ENCODE measurements at places on chromosomes 16 and 17.

- DNase-seq = no peak
Observed at GRCh38 chr16:67244387-67245185, 2.7 kb downstream of the FHOD1 start.

GRCh38 chr17:9037736-9038135, 16.4 kb downstream of the NTN1 start:
- no peak for DNase-seq

GRCh38 chr17:17884391-17885357, 47.9 kb upstream of the SREBF1 start:
- no peak for DNase-seq

DNA sequence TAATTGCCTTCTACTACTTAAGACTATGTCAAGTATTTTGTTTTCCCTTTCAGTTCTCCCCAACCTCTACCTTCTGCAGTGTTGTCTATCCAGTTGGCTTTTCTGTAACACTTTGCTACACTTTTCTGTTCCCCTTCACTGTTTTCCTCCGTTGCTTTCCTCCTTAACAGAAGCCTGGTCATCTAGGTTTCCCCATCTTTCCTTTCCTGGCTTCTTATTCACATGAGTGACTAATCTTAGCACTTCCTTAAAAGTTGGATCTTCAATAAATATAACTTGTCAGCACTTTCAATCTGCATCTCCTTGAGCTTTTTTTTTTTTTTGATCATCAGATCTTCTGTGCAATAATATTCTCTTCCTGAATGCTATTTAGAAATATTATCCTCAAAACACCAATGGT, 2.8 kb upstream of the SLFN11 start:
- DNase-seq = no peak

GRCh38 chr16:24493821-24494220, 45.5 kb upstream of the RBBP6 start:
- no peak for DNase-seq

GRCh38 chr17:33241390-33241789, 51.7 kb downstream of the ASIC2 start:
- no peak for DNase-seq

GRCh38 chr17:45668316-45668715, 115.8 kb upstream of the CRHR1 start:
- no peak for DNase-seq

- DNase-seq = no peak
Observed at GRCh38 chr17:79939755-79940458, 95.8 kb downstream of the TBC1D16 start.

- DNase-seq = no peak
Observed at GRCh38 chr16:11135464-11135973, 120.5 kb downstream of the SOCS1 start.

- DNase-seq = no peak
Observed at GRCh38 chr17:83037874-83038165, 41.6 kb upstream of the METRNL start.

DNA sequence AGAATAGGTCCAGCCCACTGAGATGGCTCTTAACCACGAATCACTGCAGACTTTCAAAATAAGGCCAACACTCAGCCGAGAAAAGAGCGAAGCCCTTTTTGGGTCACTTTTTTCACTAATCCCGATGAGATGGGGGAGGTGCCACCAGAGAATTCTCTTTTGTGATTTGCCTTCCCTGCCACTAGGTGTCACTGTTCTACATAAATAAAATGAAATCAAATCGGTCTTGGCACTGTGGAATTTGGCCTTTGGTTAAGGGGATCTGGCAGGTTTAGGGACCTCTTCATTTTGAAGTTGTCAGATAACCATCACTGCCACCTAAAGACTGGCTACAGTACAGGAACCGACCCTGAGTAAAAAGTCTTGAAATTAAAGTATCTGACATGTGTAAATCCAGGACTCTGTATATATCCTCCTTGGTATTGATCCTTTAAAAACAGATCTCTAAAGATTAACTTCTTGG, 147.0 kb downstream of the HS3ST4 start:
- DNase-seq = peak; percentile 56

DNA sequence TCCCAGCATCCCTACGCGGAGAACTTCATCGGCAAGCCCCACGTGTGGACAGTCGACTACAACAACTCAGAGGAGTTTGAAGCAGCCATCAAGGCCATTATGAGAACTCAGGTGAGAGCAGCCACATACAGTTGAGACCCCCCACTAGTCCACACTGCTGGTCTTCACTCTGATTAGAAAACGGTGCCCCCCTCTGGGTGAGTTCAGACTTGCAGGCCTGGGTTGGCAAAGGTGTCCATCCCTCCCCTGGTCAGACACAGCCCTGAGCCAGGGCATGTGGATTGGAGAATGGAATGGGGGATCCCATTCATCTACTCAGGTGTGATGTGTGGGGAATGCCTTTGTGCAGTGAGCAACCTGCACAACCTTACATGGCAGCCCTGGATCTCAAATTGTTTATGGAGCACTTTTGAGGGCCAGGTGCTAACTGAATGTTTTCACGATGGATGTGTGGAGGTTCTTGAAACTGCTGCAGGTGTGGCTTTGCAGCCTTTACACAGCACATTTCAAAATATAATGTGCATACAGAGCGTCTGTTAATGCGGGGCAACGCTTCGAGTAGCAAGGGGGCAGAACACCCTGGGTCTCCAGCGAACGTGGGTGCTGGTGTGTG, 72.6 kb downstream of the MGAT5B start:
- DNase-seq = no peak

DNA sequence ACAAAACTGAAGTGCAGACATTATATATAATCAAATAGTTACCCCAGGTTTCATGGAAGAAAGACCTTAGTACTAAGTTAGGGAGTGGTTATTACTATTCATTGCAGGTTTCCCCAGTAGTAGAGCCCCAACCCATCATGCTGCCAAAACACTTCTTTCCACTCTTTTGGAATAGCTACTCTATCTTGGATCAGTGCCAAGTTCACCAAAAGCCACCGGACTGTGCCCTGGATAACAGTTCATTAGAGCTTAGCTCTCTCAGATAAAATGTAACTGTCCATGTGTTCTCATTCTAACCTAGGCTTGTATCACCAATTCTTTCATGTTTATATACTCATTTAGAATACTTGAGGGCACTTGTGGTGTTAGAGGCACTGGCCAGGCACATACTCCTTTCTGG, 540.1 kb upstream of the C16orf82 start:
- DNase-seq = no peak

GRCh38 chr17:2101448-2102257, 46.8 kb downstream of the HIC1 start:
- DNase-seq = peak; percentile 50

- peak; percentile 60 for DNase-seq
Observed at GRCh38 chr16:54175169-54175551, 111.4 kb downstream of the IRX3 start.

GRCh38 chr17:55005520-55005919, 37.0 kb downstream of the STXBP4 start:
- DNase-seq = no peak

GRCh38 chr16:9103546-9103945, 12.1 kb downstream of the HAPSTR1 start:
- no peak for DNase-seq

- no peak for DNase-seq
Observed at GRCh38 chr16:85919271-85920267, 20.6 kb downstream of the IRF8 start.

- DNase-seq = no peak
Observed at GRCh38 chr17:58734811-58735210, 20.8 kb upstream of the PPM1E start.

- no peak for DNase-seq
Observed at GRCh38 chr17:32174889-32175288, 32.6 kb downstream of the RHOT1 start.

- peak; percentile 48 for DNase-seq
Observed at GRCh38 chr16:30902029-30902972, 5.9 kb downstream of the CTF1 start.

GRCh38 chr17:72640415-72641165, 451.9 kb downstream of the SLC39A11 start:
- no peak for DNase-seq

- DNase-seq = no peak
Observed at GRCh38 chr17:11094331-11094730, 146.7 kb upstream of the SHISA6 start.

DNA sequence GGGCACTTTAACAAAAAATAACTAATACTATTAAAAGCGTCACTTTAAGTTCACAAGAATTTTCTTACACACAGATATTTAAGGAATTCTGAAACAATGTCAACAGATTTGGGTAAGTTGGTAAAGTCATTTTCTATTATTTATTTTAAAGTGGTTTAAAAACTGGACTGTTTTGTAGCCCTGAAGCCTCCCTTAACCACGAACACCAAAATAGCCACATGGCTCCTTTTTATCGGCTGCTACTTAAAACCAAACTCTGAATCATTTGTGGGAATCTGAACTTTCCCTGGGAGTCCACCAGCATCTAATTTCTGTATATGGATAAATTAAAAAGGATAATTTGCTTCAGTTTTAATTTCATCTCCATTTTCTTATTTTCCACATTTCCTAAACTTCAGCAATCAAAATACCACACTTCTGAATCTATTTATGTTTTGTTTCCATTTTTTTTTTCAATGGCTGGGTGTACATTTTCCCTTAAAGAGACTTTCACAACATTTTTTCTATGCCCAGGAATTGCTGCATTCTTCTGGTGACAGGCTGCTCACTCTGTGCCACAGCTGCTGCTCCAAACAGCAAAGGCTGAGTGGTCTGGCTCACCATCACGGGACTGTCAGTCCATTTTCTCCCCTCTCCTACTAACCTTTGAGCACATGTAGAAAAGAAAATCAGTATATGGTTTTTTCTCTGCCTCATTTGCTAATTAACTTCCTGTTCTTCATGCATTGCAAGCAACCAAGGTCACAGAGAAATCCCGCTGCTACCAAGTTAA, 255.5 kb upstream of the KCNJ16 start:
- no peak for DNase-seq

DNA sequence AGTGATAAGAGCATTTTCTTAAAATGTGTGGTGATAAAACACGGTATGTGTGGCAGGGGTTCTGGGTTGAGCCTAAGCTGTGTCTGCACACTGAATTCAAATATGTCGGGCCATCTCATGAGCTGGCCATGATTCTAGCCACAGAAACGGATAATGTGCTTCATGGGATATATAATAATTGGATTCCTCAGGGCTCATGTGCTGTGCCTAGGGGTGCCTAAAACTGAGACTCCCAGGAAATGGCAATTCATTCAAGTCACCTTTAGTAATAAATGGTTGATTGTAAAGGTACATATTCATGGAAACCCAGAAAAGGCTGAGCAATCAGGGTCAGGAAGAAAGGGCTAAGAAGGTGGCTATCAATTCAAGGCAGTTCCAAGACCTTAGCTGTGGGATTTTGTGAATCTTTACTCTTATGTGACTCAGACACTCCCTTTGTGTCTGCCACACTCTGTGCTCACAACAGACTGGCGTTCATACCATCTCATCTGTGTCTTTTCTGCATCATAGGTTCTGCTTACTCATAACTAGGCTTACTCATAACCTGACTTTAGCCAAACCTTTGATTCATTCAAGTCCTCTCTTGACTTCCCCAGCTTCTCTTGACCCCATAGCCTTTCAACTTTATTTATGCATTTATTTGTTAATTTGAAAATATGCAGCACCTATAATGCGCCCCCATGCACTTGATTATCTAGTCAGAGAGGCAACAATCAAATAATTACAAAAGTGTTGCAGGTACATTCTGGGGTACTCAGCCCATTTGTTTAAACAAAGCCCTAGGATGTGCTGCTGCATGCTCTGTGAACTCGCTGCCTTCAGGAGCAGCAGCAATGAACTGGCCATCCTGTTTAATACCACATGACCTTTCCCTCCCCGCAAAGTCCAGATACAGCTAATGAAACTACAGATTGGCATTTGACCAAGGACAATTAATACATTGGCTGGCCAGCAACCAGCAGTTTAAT, 28.4 kb upstream of the MED13 start:
- DNase-seq = no peak

- DNase-seq = no peak
Observed at GRCh38 chr17:39002991-39003715, 36.0 kb upstream of the FBXO47 start.

DNA sequence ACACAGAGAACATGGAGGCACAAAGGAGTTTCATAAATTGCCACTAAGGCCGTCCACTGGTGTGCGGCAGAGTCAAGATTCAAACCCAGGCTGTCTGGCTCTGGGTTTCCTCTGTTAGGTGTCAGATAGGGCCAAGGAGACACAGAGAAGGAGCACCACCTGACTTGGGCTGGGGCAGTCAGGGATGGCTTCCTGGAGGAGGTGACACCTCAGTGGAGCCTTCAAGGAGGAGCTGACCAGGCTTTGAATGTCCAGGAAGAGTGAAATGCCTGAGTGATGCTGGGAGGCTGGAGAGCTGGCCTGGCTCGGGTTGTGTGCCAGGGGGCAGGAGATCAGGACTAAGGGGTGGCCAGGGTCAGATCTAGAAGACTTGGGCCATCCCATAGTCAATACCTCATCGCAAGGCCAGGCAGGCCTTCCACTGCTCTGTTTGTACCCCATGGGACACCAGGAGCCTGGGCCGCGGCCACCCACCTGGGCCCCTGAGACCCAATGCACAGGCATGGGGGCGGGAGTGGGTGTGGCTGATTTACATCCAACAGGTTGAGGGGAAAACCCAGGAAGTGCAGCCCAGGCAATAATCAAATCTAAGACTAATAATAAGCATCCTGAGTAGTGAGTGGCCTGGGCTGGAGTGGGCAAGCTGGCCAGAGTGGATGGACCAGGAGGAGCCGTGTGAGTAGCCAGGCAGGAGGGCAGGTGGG, 73.7 kb downstream of the USP22 start:
- DNase-seq = no peak

GRCh38 chr16:82150549-82150948, 19.5 kb downstream of the MPHOSPH6 start:
- no peak for DNase-seq

- no peak for DNase-seq
Observed at GRCh38 chr17:50080827-50081226, 14.3 kb upstream of the PDK2 start.

- no peak for DNase-seq
Observed at GRCh38 chr16:17395849-17396480, 74.8 kb downstream of the XYLT1 start.

DNA sequence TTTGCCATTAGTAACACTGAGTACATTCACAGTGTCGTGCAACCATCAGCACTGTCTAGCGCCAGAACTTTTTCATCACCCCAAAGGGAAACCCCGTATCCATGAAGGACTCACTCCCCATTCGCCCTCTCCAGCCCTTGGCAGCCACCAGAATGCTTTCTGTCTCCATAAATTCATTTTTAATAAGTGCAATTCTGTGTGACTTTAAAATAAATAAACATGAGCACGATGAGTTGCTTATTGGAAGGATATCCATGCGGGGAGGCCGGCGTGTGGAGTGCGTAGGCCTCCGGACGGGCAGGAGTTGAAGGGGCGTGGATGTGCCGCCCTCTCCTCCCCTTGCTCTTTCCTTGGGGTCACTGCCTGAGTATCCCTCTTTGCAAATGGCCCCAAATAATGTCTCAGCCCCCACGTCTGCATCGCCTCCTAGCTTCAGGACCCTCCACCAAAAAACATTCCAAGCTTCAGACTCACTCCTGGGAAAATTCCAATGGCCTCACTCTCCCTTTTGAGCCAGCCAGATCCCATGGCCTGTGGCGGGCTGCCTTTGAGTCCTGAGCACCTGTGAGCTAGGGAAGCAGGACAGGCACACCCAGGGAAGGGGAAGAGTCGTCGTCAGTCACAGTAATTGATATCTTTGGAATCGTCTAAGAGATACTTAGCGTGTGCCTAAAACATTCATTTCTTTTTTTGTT, 306.3 kb downstream of the SEC14L1 start:
- DNase-seq = no peak
